ENCODE measurements at places on chromosomes 5 and 9. TPM values are rescaled to one million over a fixed set of nuclear protein-coding genes. Genes with fewer than 3 reads are reported as not detected.
A peak's percentile ranks its signal among the peaks of the same experiment; 100 is the strongest.

GRCh38 chr9:20775683-20776082 lies 91.6 kb downstream of the FOCAD start:
- DNase-seq, result no peak

DNA sequence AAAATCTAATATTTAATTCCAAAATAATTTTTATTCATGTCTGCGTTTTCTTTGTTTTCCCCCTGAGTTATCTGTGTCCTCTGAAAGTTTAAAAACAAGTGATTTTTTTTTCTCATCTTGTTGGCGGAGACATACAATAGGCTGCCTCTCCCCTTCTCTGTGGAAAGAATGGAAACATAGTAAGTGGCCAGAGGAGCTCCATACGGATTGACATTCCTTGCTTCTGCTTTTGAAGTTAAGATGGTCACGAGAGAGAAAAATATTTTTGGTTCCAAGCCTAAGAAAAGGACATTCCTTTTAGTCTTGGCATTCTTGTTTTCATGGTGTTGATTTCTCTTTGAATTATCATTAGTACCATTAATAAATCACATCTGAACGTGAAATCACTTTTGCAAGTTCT lies 28.3 kb downstream of the ZNF462 start:
- DNase-seq, result no peak

Gene ANKRD31
- total RNA-seq, result 0.69 TPM

GRCh38 chr9:35899021-35899420 lies 7.0 kb upstream of the HRCT1 start:
- DNase-seq, result no peak

DNA sequence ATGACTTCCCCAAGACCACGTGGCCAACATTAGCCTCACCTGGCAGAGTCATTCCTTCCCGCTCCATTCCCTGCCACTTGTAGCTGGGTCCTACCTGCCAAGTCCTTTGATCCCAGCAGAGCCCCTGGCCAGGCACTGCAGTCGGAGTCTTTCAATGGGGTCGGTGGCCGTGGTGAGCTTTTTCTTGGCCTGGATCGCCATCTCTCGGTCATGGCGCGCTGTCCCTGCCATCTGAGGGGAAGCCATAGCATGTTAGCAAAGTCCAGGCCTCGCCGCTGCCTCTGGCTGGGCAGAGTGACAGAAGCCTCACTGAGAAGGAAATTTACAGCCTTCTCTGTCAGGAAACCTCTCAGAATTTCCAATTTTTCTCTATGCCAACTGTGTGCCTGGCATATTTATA lies 17.5 kb downstream of the CAPSL start:
- peak; percentile 62 for DNase-seq

DNA sequence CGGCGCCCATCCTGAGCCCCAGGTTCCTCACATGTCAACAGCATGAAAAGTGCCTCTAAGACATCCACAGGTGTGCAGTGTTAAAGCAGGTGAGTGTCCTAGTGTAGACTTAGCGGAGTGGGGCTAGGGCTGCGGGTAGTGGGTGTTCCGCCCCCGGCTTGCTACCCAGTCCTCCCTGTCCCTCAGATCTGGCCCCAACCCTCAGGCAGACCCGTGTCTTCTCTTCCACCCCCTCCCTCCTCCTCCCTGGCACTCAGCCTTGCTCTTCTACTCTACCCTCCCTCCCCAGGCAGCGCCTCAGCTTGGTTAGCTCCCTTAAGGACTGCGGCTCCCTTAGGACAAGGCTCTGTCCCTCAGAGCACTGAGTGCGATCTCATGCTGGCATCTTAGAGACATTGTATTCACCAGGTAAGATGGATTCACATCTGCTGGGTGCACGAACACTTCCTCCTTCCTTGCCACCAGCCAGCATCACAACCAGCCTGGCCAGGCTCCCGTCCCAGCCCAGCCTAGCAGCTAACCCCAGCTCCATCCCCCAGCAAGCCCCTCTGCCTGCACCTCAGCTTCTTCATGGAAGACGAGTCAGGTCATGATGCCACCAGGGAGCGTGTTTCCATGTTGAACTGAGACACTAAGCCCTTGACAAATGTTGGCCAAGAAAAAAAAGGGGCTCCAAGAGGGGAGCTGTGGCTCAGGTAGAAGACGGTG lies 46.8 kb downstream of the NSUN2 start:
- no peak for DNase-seq

- no peak for DNase-seq
Observed at GRCh38 chr5:173041881-173042762, 14.0 kb upstream of the CREBRF start.

Gene SPATA31C1
- total RNA-seq, result not detected

GRCh38 chr9:96567203-96567700 lies 52.4 kb downstream of the CDC14B start:
- DNase-seq, result no peak

Gene STRBP
- total RNA-seq, result 37.0 TPM

- DNase-seq, result no peak
Observed at GRCh38 chr5:143771189-143771588, 40.8 kb upstream of the HMHB1 start.

GRCh38 chr5:155147222-155147621 lies 133.7 kb downstream of the KIF4B start:
- peak; percentile 24 for DNase-seq

- DNase-seq, result no peak
Observed at GRCh38 chr5:157189223-157189622, 8.6 kb downstream of the ITK start.

Gene ALDH1A1
- 28.8 TPM for total RNA-seq

Gene UNC13B
- total RNA-seq, result 9.6 TPM

GRCh38 chr5:57724836-57725235 lies 242.2 kb upstream of the ACTBL2 start:
- no peak for DNase-seq

- no peak for DNase-seq
Observed at GRCh38 chr9:4225291-4226028, 74.4 kb downstream of the GLIS3 start.

DNA sequence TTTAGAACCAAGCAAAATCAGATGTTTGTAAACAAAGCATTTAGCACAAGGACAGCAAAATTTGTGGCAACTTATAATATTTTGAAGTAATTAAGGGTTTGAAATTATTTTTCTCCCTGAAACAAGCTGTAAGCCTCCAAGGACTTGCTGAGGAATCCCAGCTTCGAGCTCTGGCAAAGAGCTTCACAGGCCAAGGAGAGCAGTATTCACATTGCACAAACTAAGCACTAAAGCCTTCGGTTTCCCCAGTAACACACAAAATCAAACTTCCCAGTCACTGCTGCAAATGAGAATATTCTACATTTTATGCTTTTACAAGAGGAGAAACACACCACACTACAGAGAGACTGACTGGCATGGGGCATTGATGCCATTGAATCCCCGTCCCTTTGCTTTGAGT lies 101.9 kb downstream of the WDR41 start:
- DNase-seq, result no peak

Gene CAAP1
- not detected for total RNA-seq

DNA sequence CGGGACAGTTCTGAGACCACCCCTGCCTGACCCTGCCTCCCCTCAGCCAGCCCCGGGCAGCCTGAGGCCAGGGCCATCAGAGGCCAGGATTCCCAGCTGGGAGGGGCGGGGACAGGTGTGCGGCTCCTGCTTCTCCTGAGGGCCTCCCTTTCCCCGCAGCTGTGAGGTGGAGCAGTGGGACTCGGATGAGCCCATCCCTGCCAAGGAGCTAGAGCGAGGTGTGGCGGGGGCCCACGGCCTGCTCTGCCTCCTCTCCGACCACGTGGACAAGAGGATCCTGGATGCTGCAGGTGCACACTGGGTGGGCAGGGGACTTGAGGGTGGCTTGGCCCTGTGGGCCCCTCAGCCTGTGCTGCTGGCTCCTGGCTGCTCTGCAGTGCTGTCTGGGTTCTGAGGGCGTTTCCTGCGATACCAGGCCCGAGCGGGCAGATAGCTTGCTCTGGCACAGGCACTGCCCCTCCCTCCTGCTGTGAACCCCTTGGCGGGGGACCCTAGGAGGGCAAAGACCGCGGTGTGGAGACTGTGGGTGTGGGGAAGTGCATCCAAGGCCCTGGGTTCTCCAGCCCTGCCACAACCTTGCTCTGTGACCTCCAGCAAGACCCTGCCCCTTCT lies 2.3 kb downstream of the GRHPR start:
- no peak for DNase-seq

Gene PRDM9
- not detected for total RNA-seq

Gene PFN3
- not detected for total RNA-seq

GRCh38 chr5:54603372-54603771 lies 85.8 kb downstream of the SNX18 start:
- DNase-seq, result no peak

Gene PIGO
- total RNA-seq, result 23.2 TPM

Gene PPP3R2
- total RNA-seq, result not detected

Gene LRRC26
- total RNA-seq, result not detected

- DNase-seq, result no peak
Observed at GRCh38 chr9:117488659-117489058, 73.8 kb upstream of the ASTN2 start.

- DNase-seq, result no peak
Observed at GRCh38 chr9:95947118-95947517, 71.6 kb downstream of the ERCC6L2 start.

Gene PLAC8L1
- total RNA-seq, result not detected

Gene C1QTNF3
- 0.77 TPM for total RNA-seq

GRCh38 chr9:124755061-124755460 lies 16.1 kb downstream of the NR6A1 start:
- no peak for DNase-seq

GRCh38 chr9:4865681-4866080 lies 72.9 kb downstream of the RCL1 start:
- DNase-seq, result no peak

DNA sequence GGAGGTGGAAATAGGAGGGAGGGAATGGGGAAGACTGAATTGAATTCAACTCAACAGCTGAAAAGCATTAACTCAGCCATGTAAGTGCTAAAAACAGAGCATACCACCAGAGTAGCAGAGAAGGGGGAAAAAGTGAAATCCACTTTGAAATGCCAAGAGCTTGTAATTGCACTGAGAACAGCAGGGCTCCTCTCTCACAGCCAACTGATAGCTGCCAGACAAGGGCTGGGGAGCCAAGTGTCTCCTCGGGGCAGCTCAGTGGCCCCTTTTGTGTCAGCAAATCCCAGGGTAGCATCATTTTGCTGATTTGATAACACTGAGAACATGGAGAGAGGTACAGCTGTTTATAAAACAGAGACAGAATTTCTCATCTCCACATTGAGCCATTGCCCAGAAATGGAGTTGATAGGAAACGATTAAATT lies 182.5 kb downstream of the FRMD3 start:
- DNase-seq, result no peak

DNA sequence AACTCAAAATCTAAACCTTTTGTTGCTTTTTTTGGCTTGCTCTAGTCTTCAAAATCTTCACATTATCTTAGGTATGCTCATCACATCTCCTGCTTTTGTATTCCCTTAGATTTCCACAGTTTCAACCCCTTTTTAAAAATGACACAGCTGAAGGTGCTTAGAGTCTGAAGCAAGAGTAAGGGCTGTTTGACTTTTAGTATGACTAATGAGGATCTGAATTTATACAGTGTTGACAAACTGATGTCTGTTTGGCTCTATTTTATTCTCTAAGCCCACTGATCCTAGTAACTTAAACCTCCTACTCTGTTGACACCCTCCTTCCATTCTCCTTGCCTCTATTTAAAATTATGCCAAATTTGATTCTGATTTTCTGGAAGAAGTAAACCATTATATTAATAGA lies 200.1 kb downstream of the MCTP1 start:
- no peak for DNase-seq

Gene NR5A1
- not detected for total RNA-seq

DNA sequence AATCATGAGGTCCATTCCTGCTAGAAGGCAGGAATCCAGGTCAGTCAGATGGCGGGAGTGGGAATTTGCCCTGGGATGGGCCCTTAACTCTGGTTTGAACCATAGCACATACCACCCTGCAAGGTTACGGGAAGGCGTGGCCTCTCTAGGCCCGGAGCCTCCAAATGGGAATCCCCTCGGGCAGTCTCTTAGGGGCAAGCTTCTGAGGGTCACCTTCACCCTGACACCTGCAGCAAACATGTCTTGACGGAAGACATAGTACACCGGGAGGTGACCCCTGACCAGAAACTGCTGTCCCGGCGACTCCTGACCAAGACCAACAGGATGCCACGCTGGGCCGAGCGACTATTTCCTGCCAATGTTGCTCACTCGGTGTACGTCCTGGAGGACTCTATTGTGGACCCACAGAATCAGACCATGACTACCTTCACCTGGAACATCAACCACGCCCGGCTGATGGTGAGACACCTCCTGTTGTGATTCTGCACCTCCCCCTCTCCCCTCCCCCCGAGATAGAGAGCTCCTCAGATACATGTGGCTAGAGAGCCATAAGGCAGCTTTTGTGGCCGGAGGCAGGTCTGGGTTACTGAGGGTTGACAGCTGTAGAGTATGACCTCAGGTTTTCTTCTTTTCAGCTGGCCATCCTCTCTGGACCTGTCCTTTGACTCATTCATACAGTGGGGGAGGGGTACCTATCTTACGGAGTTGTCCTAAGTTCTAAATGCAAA lies 957 bp downstream of the PRELID1 start:
- no peak for DNase-seq

Gene LCN9
- not detected for total RNA-seq

- DNase-seq, result no peak
Observed at GRCh38 chr5:107474361-107474715, 196.4 kb downstream of the EFNA5 start.

DNA sequence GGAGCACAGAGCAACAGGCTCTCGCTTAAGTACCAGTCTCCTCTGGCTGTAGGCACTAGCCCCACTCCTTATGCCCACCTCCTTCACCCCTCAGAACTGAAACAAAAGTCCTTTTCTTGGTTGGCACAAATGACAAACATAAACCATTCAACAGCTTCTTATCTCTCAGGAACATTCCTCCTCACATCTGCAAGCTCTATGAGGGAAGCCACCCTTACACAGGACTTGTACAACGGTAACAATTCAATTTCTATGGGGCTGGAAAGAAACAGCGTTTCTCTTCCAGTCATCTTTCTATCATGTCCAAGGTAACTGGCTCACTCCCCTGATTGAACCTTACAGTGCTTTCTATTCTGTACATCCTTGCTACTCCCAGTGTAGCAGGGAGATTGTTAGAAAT lies 74.1 kb downstream of the CSF2 start:
- no peak for DNase-seq

DNA sequence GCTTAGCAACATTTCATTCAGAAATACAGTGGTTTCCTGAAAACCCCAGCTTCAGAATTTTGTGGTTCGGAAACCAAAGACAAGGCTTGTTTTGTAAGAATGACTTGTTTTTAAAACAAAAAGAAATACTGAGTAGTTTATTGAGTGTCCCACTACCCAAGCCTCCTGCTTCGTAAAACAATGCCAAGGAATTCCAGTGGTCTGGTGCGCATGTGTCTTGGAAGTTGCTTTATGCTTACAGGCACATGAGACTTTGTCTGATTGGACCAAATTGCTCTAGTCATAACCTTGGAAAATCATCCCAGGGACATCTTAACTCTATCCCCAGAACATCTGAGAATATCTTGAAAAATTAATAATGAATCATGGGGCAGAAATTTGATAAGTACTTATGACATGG lies 77.1 kb upstream of the FST start:
- no peak for DNase-seq

DNA sequence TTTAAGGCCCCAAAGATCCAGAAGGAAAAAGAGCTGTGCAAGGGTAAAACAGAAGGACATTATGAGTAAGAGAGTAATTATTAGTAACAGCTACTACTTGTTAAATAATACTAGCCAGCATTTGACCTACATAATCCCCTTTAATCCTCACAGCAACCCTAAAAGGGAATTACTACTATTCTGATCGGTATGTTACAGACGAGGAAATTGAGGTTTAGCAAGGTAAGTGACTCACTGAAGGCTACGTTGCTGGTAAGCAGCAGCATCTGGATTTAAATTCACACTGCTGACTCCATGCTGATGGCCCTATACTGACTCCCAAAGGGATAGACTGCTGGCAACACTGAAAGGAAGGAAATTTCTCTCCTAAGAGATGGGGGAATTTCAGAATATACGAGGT lies 3.7 kb upstream of the FSD1L start:
- DNase-seq, result no peak

All from SK-MEL-5 (cell line).